ENCODE measurements at places on chromosomes 16 and 17.
A peak's percentile ranks its signal among the peaks of the same experiment; 100 is the strongest.

DNA sequence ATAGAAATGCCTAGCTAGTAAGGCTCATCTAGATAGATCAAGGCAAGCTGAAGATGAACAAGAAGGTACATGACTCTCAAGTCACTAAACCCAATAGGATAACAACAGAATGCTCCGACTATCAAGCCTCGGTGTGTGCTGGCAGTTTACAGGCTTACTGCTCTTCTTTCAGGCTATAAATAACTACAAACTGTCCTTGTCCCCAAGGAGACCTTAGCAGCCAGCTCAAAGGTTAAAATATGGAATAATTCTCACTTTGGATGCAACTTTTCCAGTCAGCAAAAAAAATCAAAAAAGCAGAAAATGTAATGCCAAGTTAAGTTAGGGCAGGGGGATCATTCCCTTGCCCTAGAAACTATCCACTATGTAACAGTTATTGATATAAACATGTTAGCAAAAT lies 44.6 kb downstream of the SPOP start:
- DNase-seq, result no peak

DNA sequence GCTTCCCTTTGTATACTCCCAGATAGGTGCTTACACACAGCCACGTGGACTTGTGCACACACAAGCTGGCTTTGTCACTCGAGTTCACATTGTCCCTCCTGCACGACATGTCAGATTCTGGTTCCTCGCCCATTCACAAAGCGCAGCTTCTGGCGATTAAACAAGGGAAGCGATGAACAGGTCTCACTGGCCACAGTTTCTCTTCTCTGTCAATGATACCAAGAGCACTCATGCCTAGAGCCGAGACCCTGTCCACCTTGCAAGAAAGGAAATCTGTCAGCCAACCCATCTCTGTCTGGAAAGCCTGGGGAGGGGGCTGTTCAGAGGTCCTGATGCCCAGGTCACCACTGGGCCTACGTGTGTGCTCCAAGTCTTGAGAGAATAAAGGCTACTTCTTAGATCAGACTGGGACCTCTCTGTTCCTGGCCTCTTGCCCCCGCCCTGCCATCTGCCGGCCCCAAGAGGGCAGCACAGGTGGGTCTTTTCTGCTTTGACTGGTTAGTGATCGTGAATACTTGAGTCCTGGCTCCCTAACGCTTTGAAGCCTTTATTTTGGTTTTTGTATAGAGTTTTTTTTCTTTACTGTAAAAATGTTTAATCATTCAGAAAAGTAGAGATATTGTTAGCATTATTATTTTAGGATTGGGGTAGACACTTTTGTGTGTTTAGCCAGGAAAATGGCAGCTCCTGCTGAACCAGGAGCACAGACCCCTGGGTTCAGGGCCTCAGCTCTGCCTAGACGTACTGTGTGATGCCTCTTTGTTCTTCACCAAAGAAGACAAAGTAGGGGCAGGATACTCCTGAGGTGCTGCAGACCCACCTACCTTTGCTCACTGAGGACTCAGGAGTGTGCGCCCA lies 104.7 kb downstream of the MRM1 start:
- peak; percentile 19 for DNase-seq

- no peak for DNase-seq
Measured at GRCh38 chr16:82004601-82005000, 6.7 kb downstream of the SDR42E1 start.

DNA sequence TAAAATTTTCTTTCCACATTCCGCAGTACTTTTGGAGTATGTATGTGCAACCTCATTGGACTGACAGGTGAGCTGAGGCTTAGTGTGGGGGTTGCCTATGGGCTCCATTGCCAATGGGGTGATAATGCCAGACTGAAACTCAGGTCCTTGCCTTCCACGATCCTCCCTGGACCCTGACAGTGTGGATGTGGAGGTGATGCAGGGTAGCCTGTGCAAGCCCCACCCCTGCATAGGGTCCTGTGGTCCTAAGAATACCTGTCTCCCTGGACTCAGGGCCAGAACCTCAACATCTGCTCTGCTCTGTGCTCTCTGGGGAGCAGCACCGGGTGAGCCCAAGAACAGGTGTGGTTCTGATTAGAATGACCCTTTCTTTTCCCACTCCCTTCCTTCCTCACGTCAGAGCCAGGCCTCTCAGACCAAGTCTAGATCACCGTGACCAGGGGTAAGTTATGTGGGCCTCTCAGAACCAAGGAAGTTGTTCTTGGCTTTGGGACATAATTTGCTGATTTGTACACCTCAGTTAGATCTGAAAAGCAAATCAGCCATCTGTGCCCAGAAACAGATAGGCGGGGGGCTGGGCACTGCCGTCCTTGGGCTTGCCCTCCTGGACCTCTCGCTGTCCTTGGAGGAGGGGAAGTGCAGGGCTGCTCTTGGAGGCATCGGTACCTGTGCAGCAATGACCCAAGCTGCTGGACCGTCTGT lies 8.4 kb upstream of the TNS4 start:
- DNase-seq, result no peak

GRCh38 chr17:42087736-42088705 lies 10.3 kb downstream of the ZNF385C start:
- no peak for DNase-seq

DNA sequence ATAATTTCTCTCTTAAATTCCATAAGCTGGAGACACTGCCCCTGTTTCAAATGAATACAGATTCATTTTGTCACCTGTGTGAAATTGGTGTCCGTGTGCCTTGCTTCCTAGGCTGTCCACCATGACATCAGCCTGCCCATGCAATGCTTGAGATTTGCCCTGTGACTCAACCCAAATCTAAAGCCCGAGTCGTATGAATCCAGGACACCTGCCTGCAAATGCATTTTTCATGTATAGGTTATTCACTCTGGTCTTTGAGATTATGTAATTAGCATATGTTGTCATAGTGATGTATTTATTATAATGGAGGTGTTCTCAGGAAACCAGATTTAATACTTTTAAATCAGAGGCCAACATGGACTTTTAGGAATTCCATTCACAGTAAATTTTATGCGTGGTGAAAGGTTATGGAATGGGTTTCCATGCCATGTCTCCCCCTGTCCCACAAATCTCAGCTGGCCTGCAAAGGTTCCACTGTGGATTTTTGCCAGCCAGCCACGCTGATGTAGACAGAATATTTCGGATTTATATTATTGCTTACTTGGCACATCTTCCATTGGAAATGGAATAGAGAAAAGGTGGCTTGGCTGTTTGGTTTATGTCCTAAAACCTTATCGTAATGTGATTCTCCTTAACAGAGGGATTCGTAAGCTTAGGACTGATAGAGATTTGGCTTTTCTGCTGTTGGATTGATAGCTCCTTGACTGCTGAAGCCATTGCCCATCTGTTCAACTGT lies 551.1 kb downstream of the WWOX start:
- no peak for DNase-seq

- DNase-seq, result peak; percentile 12
Measured at GRCh38 chr17:80561541-80562114, 17.0 kb downstream of the RPTOR start.

GRCh38 chr17:27495460-27495859 lies 39.2 kb downstream of the KSR1 start:
- DNase-seq, result no peak

GRCh38 chr17:76076765-76077583 lies 2.0 kb upstream of the ZACN start:
- DNase-seq, result no peak

- DNase-seq, result no peak
Measured at GRCh38 chr16:30060836-30061554, 4.6 kb upstream of the ALDOA start.

GRCh38 chr17:6893382-6894205 lies 62.1 kb upstream of the TEKT1 start:
- DNase-seq, result no peak

DNA sequence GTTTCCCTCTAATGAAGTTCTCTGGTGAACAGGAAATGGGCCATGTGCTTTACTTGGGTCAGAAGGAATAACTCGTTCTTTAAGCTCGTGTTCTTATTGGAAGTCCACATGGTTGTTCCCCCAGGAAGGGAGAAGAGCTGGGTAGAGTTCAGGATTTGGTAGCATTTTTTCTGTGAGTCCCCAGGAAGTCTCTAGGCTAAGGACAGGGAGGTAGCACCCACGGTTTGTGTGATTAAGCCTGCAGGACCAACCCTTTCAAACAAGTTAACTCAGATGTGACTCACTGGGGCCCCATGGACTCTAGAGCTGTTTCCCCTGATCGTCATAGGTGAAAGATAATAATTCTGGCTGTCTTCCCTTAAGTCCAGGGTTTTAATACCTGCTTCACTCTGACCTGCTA lies 16.4 kb downstream of the SAP30BP start:
- DNase-seq, result peak; percentile 66

- no peak for DNase-seq
Measured at GRCh38 chr17:50922107-50922506, 56.0 kb upstream of the TOB1 start.

All from fibroblast of skin of right biceps (primary cell).